NCI-H2171 (cell line): ENCODE measurements at places on chromosomes 1 and 21.
A peak's percentile ranks its signal among the peaks of the same experiment; 100 is the strongest.

DNA sequence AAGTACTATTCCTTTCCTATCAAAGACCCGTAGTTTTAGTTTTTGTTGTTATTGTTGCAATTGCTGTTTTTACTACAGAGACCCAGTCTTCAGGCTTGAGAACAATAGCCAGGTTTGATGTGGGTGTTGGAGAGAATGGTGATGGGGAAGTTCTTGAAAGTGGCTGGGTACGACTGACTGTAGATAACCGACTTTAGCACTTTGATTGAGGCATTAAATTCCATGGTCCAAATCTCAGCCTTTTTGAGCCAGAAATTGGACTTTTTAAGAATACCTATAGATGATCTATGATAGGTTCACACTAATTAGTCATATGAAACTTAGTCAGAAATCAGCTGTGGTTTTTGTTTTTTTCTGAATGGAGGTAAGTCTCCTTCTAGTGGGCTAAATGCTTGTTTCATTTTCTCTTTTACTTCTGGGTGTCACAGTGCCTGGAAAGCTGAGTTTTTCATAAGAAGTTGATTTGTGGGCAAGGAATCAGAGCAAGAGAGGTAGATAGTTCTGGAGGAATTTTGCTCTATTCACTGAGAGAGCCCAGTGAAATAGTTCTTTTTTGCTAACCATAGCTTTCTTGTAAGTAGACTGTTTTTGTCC is 2.8 kb downstream of the PPIH start:
- DNase-seq = no peak

DNA sequence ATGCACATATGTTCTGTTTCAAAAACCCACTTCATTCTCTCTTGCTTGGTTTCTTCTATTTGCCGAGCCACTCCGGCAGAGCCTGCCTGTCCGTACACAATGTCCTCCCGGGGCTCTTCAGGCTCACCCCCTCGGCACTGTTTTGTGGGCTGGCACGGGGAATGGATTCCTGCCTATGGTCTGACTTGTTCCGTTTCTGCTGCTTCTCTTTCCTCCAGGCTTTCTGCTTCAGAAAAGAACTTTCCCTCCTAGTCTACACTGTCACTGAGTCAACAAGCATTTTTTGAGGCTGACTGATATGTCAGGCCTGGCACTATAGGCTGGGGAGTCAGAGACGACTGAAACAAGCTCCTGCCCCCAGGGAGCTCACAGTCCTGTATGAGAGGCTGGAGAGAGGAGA is 28.4 kb upstream of the SARS1 start:
- no peak for DNase-seq

DNA sequence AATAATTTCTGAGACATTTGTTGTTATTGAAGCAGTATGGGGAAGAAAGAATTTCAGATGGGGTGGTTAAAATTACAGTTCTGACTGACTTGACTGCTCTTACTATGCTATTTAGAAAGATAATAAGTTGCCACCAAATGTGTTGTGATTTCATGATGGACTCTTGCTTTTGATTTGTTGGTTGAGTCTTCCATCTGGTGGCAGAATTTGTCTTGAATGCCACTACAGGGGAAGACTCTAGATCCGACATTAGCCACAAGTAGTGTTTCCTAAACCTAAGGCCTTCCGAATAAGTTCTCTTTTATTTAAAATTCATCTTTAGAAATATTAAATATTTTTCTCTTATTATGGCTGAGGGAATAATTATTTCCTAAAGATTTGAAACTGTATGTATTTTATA is 190.9 kb upstream of the ADGRL4 start:
- no peak for DNase-seq

- DNase-seq = peak; percentile 68
Observed at GRCh38 chr1:214281021-214281719, at the start of gene SMYD2. TSS of gene SMYD2 (plus strand) at chr1:214281159. CDS start at chr1:214281255, 96 bp downstream.

DNA sequence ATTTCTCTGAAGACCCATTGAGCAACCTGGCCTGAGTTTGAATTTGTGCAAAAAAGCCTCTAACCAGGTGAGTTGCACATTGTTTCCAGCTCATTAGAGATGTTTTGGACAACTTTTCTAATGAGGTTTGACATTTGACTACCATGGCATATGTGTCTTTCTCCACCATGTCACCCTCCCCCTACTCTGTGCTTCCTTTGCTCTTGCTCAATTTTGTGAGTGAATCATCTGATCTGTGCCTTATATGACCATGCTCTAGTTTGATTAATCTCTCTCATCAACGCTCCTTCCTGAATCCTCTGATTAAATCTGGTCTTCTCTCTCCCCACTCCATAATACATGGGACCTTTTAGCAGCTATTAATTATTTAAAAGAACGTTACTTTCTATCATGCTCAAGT is 144.8 kb upstream of the SAMSN1 start:
- no peak for DNase-seq

GRCh38 chr1:30902593-30903290 is 5.8 kb downstream of the SDC3 start:
- DNase-seq = no peak

GRCh38 chr1:230545181-230545580 is 97.1 kb upstream of the COG2 start:
- no peak for DNase-seq

DNA sequence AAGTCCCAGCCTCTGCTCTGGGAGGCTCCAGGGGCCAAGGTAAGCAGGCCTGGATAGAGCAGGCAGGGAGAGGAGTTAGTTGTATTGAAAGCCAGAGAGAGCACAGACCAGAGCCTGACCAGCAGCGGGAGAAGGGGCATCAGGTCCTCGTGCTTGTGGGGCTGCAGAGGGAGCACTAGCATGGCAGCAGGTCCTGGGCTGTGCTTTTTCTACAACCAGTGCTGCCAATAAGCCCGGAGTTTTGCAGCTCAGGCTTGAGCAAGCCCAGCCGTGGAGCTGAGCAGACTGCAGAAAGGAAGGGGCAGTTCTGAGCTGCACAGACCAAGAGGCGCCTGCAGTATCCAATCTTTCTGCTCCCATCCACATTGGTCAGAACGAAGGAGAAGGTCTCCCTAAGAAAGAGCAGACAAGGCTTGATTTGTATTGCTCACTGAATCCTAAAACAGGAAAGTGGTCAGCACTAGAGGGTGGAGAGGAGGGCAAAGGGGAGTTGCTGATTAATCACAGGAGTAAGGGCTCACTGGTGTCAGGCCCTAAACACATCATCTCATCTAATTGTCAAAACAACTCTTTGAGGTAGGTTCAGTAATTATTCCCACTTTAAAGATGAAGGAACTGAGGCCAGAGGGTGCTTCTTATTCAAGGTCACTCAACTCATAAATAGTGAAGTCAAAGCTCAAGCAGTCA is 2.7 kb downstream of the DENND2D start:
- DNase-seq = no peak

DNA sequence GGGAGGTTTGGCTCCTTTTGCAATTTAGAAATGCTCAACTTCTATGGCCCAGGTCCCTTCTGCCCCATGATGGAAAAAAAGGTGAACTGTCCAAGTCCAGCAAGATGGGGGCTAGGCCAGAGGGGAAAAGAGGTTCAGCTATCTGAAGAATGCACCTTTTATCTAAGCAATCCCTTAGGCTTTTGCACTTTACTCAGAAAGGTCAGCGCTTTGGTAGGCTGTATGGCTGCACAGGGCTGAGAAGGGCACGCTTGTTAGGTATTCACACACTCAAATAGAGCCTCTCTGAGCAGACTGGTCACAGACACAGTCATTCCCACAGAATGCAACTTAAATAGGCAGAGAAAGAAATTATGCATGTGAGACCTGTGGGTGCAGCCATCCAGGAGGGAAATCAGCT is 31.0 kb downstream of the KANK4 start:
- no peak for DNase-seq

GRCh38 chr1:113856401-113856790 is 15.1 kb downstream of the PTPN22 start:
- DNase-seq = no peak

- peak; percentile 39 for DNase-seq
Observed at GRCh38 chr1:37056325-37056724, 22.0 kb upstream of the GRIK3 start.

DNA sequence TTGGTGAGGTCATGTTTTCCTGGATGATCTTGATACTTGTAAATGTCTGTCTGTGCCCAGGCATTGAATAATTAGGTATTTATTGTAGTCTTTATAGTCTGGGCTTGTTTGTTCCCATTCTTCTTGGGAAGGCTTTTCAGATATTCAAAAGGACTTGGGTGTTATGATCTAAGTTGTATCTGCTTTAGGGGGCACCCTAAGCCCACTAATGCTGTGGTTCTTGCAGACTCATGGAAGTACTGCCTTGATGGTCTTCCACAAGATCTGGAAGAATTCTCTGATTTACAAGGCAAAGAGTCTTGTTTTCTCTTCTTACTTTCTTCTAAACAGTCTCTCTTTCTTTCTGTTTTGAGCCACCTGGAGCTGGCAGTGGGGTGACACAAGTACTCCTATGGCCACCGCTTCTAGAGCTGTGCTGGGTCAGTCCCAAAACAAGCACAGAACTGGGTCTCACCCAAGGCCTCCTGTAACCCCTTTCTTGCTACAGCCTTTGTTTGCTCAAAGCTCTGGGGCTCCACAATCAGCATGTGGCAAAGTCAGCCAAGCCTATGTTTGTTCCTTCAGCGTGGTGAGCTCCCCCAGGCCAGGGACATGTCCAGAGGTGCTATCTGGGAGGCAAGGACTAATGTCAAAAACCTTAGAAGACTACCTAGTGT is 12.6 kb downstream of the VN1R5 start:
- DNase-seq = no peak

DNA sequence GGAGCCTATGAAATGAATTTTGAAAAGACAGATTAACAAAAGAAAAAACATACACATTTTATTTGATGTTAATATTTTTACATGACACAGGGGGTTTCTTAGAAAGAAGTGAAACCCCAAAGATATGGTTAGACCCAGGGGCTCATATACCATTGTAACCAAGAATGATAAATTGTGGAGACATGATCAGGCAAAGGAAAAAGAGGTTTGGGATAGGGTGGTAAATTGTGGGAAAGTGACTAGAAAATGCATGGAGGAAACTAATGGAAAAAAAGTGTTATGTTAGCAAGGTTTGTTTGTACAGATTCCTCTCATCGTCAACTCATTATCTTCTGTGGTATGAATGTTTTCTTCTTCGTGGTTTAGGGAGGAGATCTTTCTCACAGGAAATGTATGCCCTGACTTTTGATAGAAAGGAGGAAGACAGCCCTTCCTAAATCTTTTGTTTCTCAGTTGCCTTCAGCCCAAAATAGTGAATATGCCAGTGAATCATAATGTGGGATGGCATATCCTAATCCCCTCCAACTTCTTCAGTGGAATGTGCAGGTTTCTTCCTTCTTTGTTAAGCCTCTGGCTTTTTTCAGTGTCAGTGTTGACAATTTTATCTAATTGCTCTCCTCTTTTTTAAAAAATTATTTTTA is 140.4 kb upstream of the UBE2U start:
- DNase-seq = no peak

DNA sequence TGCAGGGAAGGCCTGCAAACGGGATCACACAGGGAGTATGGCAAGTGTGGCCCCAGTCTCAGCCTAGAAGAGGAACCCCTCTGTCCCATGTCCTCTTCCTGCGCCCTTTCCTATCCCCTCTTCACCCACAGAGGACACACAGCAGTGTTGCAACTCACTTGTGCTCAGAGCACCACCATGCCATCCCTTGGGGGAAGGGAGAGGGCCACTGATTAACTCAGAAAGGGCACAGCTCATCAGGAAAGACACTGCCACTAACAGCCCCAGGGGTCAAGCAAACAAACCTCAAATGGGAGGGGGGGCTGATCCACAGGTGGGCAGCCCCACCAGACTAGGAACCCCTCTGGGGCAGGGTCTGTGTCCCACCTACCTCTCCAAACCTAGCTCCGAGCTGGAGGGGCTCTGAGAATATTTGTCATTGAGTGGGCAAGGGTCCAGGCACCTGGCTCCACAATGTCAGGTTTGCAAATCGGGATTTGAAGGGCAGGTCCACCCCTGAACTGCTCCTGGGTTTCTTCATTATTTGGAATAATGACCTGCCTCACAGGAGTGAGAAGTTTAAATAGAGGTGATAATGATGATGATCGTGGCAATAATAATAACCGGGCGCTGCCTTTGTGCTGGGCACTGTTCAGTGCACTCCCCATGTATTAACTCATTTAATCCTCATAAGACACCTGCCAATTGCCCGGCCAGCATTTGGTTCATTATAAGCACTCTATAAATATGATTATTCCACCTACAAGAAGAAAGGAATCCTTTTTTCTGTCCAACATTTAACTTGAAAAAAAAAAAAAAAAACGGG is 1.0 kb downstream of the ALDH4A1 start:
- no peak for DNase-seq

- no peak for DNase-seq
Observed at GRCh38 chr1:169003864-169004516, 102.5 kb upstream of the ATP1B1 start.

- no peak for DNase-seq
Observed at GRCh38 chr1:57296726-57297250, 127.1 kb downstream of the DAB1 start.
